Iris pigment epithelial cell (primary cell): ENCODE measurements at places on chromosomes 12 and 14.

DNA sequence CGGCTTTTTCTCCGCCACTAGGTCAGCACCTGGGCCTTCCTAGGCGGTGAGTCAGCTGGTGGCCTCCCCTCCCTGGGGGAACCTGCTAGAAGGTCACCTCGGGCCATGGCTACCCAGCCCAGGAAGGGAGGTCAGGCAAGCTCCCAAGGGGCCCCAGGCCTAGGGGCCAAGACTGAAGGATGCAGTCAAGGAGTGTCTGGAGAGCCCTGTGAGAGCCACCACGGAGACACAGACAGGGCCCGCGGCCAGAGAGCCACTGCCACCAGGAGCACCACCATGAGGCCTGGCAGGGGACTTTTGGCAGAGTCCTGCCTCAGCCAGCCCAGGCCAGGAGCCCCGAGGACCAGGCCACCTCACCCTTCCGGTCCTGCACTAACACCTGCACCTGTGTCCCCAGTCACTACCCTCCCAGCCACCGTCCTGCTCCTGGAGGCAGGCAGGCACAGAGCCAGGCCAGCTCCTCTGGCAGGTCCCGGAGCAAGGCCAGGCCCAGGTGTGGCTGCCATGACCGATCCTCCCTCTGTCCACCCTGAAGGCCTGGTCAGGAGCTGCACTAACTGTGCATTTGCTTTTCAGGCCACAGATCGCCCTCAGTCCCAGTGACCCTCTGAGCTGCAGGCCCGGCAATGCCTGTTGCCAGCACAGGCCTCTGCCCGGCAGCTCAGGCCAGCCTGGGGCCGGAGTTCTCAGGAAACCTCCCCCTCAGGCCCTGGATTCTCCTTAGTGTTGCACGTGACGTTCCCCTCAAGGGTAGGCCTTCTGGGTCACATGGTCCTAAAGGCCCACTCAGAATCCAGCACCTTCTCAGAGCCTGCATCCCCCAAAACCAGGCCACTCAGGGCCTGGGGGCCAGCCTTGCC lies 6.9 kb downstream of the PHETA1 start:
- DNase-seq = no peak

GRCh38 chr14:59474172-59474571 lies 9.0 kb upstream of the GPR135 start:
- DNase-seq = peak; percentile 75

DNA sequence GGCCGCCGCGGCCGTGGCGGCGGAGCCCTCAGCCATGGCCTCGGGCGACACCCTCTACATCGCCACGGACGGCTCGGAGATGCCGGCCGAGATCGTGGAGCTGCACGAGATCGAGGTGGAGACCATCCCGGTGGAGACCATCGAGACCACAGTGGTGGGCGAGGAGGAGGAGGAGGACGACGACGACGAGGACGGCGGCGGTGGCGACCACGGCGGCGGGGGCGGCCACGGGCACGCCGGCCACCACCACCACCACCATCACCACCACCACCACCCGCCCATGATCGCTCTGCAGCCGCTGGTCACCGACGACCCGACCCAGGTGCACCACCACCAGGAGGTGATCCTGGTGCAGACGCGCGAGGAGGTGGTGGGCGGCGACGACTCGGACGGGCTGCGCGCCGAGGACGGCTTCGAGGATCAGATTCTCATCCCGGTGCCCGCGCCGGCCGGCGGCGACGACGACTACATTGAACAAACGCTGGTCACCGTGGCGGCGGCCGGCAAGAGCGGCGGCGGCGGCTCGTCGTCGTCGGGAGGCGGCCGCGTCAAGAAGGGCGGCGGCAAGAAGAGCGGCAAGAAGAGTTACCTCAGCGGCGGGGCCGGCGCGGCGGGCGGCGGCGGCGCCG lies 381 bp downstream of the YY1 start:
- no peak for DNase-seq

GRCh38 chr12:46548605-46549071 lies 176.1 kb upstream of the SLC38A2 start:
- peak; percentile 39 for DNase-seq

- DNase-seq = no peak
These were observed 190.9 kb upstream of the RASSF8 start for GRCh38 chr12:25767606-25768005.

GRCh38 chr14:79325557-79325956 lies 885.7 kb downstream of the DIO2 start:
- DNase-seq = no peak

GRCh38 chr14:73627151-73627558 lies 14.8 kb downstream of the ACOT6 start:
- DNase-seq = no peak

DNA sequence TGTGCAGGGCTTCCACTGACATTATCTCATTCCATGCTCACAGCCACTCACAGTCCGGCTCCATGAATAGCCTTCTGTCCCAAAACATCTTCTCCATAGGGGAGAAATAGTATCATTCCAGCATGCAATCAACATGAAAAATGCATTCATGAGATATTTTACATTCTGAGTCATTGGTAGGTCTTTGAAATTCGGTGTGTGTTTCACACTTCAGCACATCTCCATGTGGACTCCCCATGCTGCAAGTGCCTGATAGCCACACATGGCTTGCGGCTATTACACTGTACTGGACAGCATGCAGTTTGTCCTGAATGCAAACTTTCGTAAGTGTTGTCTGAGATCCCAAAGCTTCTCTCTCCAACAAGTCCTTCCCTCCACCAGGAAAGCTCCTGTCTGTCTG lies 449.3 kb downstream of the MED13L start:
- no peak for DNase-seq

DNA sequence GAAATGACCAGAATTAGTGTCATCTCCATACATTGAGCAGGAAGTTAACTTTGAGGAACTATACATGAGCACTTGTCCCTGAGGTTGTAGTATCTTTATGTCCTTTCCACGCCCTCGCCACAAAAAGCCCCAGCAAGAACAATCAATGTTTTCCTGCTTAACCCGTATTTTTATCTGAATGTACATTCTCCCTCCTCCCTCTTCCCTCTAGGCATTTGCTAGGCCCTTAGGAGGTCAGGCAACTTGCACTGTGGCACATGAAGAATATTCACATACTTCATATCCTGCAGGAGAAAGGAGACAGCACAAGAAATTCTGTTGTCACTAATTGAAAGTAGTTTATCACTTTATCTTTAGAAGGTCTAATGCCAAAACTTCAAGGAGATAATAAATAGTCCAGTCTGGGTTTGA lies 18.1 kb upstream of the DUSP6 start:
- DNase-seq = no peak

DNA sequence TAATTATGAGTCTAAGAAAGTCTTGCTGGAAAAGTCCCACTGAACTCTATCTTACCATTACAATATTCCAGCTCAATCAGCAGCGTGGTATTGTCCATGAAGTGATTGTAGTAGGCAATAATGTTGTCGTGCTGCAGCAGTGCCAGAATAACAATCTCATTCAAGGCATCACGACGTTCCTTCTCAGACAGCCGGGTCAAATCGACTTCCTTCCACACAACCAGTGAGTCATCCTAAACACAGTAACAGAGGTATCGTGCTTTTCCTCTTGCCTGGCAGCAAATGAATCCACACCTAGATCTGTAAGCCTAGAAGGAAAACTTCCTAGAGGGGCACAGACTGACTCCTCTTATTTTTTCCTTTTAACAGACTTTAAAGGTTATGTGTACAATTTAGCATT lies 2.9 kb downstream of the NEK9 start:
- DNase-seq = peak; percentile 94

GRCh38 chr14:94850309-94851211 lies 80.6 kb upstream of the GSC start:
- no peak for DNase-seq

DNA sequence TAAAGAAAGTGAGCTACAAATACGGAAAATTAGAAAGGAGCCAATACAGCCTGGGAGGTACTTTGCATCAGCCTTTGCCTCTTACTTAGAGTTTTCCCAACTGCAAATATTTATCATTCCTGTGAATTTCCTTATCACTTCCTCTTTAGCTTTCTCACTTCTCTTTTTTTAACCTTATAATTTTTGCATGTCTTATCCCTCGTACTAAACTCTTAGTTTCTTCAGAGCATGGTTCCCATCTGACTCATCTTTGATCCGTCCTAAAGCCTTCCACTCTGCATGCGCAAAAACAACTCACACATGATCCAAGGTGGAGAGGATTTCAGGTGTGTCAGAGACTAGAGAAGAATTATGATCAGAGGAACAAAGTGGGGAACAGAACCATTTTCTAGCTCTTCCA lies 9.6 kb upstream of the SNAPC1 start:
- peak; percentile 71 for DNase-seq

DNA sequence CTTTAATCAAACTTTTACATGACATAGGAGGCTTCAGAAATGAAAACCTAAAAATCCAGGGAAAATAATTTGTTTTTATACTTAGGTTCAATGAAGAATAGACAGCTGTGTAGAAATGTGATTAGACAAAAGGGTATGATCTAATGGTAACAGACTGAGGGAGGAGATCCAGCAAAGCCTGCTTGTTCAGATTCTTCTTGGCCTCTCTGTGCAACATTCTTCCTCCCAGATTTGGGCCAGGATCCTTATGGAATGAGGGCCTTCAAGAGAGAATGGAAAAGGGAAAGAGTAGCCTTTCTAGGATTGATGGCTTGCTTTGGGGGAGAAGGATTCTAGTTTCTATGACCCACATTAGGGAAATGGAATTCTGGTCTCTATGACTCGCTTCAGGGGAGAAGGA lies 94.5 kb upstream of the G2E3 start:
- no peak for DNase-seq

DNA sequence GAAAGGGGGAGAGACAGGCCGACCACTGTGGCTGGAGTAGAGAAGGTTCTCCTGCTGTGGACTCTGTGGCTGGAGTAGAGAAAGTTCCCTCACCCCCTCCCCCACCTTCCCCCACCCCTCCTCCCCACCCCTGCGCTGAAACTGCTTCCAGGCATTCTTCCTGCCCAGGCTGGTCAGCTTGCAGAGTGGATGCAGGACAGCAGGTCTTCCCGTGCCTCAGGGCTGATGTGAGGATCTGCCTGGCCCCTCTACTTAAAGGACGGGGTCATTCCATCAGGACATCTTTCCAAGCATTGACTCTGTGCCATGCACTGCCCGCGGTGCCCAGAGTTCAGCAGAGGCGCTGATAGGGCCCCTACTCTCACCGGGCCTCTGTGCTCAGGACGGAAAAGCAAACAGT lies 13.2 kb upstream of the RIMBP2 start:
- DNase-seq = no peak

GRCh38 chr12:25824734-25825133 lies 133.7 kb upstream of the RASSF8 start:
- no peak for DNase-seq

DNA sequence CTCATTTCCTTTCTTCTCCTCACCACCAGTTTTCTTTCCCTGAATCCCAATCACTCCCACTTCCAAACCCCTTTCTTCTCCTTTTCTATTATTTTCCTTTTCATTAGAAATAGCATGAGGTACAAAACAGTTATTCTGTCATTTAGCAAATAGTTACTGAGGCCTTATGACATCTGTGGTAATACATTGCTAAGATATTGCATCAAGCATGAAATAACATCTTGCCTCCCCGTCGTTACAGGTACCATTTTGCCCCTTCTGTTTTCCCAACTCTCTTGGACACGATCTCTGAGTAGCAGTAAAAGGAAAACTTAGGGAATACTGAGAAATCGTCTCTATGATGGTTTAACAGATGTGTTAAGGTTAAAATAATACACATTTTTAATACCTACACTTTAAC lies 175.8 kb upstream of the SOX5 start:
- DNase-seq = no peak

- DNase-seq = peak; percentile 70
These were observed 98.8 kb downstream of the CALM1 start for GRCh38 chr14:90495357-90496276.

DNA sequence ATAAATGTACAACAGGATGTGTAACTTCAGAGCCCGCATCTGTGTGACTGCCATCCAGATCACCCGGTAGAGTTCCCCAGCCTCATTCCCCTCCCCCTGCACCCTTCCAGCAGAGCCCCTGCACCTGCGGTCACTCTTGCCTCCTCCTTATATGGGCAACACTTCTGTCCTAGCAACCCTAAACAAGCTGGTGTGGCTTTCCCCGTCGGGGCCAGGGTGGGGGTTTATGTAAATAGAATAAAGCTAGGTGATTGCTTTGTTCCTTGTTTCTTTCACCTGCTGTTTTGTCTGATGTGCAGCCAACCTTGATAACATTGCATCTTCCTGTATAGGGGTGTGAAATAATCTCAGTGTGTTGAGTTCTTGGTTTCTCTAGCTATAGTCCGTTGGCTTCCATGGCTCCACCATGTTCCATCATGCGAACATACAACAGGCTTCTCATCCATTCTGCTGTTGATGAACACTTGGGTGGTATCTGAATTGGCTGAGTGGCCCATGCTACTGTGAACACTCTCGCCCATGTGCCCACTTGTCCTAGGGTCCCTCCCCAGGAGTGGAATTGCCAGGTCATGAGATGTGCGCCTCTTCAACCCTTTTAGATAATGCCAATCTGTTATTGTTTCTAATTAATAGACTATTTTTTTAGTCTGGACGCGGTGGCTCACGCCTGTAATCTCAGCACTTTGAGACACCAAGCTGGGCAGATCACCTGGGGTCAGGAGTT lies 102.2 kb downstream of the KIF26A start:
- no peak for DNase-seq

DNA sequence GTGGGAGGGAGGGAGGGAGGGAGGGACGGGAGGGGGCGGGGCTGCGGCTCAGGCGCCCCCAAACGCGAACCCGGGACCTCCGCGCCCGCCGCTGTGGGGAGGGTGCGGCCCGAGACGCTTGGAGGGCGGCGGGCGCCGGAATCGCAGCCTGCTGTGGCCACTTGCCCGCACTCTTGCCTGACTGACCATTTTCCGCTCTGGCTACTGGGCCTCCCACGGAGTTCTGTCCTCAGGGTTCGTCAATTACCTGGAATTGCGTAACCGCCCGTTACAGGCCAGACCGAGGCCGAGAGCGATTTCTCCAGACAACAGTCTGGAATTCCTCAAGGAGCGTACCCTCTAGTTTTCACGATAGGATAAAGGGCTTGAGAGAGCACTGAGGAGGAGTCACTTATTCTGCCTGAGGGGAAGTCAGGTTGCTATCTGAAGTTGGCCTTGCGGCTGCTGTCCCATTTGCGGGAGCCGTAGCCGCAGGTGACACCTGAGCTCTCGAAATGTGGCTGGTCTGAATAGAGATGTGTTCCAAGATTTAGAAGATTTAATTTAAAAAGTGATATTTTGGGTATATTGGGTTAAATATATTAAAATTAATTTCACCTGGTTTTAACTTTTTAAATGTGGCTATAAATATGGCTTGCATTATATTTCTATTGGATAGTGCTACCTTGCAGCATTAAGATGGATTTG lies 446 bp upstream of the ZNF641 start:
- peak; percentile 77 for DNase-seq

GRCh38 chr12:2862876-2863275 lies 6.0 kb upstream of the TEX52 start:
- DNase-seq = no peak

- no peak for DNase-seq
These were observed 31.4 kb downstream of the MVK start for GRCh38 chr12:109605016-109605415.

- DNase-seq = no peak
These were observed 73.6 kb downstream of the DACT1 start for GRCh38 chr14:58711382-58711781.

DNA sequence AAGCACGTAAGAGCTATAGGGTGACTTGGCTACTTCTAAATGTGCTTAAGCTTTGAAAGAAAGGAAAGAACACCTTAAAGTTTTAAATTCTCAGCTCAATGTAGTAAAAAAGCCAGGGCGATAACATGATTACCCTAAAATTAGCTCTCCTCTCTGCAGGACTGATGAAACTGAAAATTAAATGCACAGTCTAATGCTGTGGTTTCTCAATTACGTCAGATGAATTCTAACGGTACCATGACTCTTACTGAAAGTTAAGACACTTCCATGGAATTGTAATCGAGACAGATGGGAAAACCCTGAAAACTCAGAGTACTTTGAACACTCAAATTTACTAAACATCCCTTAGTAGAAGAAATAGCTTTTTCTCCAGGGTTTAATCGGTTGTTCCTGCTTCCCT lies 25.9 kb upstream of the PRKD1 start:
- DNase-seq = no peak
